ENCODE measurements at places on chromosomes 7 and 10.

GRCh38 chr7:130150587-130150986 lies 54.6 kb downstream of the TMEM209 start:
- no peak for DNase-seq

- no peak for DNase-seq
Observed at GRCh38 chr10:1100691-1101368, 44.6 kb downstream of the WDR37 start.

DNA sequence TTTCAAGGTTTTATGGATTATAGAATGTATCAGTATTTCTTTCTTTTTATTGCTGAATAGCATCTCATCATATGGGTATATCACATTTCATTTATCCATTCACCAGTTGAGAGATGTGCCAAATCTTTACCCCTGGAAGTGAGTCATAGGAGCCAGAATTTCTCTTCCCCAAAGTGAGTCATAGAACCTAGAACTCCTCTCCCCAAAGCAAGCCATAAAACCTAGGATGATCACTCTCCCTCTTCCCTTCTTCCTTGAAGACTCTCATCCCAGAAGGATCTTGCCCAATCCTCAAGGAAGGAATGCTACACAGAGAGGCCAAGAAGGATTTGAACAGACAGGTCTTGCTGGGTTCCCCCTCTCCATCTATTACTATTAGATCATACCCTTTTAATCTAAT lies 199.9 kb downstream of the EVX1 start:
- peak; percentile 38 for DNase-seq

GRCh38 chr10:77664008-77664407 lies 26.4 kb upstream of the KCNMA1 start:
- DNase-seq, result no peak

- no peak for DNase-seq
Observed at GRCh38 chr7:157003445-157003755, 7.1 kb downstream of the MNX1 start.

GRCh38 chr7:24510759-24511158 lies 62.5 kb upstream of the PALS2 start:
- no peak for DNase-seq

- DNase-seq, result no peak
Observed at GRCh38 chr7:66771795-66772194, 31.3 kb downstream of the RABGEF1 start.

DNA sequence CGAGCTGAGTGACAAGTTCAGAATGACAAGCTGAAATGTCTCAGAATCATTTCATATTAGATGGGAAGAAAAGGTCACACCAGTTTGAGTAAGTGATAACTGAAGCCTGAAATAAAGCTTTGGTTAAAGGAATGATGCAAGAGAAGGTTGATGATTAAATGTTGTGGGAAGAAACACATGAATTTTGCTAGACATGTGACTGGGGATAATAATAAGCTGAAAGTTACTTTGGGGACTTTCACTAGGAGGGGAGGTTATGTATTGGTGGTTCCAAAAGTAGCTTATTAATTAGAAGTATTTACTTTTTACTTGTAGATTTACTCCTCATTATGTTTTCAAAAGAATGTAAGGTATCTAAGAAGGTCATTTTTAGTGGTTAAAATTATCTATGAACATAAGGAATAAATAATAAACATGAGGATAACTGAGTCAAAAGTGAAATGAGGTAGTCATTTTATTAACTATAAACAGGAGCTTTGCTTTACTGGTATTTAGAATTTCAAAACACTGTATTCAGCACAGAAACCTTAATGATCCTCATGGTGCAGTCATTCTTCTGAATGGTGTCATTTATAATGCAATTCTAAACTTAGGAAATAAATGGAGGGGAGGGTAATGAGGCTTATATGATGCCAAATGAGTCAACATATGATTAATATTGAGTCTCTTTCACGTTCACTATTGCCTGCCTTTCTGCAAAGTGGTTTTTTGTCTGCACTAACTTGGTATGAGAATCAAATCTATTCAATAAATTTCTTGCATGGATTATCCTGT lies 63.7 kb downstream of the PRKG1 start:
- DNase-seq, result peak; percentile 53
